Left ventricle myocardium superior (tissue), 1 donor: ENCODE measurements at places on chromosomes 5 and 9.
A peak's percentile ranks its signal among the peaks of the same experiment; 100 is the strongest.

- no peak for DNase-seq
Measured at GRCh38 chr9:33349743-33350142, 52.6 kb downstream of the AQP7 start.

GRCh38 chr9:109040571-109040970 is 27.3 kb upstream of the CTNNAL1 start:
- no peak for DNase-seq

DNA sequence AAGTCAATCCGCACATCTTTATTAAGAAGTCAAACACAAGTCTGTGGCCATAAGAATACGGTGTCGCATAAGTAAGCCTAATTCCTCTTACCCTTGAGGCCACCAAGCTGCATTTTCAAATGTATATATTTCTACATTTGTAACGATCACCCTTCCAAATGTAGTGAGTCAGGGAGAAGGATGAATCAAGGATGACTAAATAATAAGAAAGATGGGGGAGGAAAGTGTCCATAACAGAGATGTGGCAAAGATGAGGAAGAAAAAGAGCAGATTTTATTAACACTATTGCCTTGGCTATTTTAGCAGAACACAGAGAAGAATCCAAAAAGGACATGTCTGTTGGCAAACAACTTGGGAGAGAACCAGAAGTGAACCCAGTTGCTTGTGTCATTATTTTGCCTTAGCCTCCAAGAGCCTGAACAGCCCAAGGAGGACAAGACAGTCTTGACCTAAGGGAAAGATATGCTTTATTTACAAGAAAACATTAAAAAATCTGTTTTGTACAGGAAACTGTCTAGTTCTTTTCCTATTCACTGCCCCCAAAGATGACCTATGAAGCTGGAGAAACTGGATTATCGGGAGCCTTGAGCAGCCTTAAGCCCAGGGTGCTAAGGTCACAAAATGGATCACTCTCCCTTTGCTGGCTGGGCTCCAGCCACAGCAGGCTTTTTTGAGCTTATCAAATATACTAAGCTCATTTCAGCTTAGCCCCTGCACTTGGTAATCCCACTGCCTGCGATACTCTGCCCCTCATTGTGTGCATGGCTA is 101.5 kb downstream of the PLCXD3 start:
- DNase-seq, result no peak

GRCh38 chr9:93128011-93128714 is 5.9 kb downstream of the NINJ1 start:
- DNase-seq, result no peak

GRCh38 chr9:32398207-32398606 is 13.8 kb downstream of the ACO1 start:
- no peak for DNase-seq

DNA sequence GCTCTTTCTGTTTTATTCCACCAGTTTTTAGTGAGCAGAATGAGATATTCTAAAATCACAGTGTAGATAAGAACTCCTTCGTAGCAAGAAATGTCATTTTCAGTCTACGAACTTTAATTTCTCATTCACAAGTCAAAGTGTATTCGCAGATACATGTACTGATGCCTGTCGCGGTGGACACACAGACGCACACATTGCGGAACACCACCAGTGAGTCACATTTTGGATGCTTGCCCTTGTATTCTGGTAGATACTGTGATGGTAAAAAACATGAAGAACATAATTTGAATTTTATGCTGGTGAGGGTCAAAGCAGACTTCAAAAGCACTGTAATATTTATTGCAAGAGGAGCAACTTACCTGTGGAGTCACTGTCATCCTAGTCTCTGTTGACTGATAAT is 4.7 kb upstream of the C9orf57 start:
- no peak for DNase-seq

- no peak for DNase-seq
Measured at GRCh38 chr9:87515006-87515405, 17.3 kb downstream of the DAPK1 start.

- no peak for DNase-seq
Measured at GRCh38 chr5:9861666-9862256, 231.6 kb upstream of the TAS2R1 start.

GRCh38 chr9:5499889-5500398 is 10.4 kb upstream of the PDCD1LG2 start:
- no peak for DNase-seq

DNA sequence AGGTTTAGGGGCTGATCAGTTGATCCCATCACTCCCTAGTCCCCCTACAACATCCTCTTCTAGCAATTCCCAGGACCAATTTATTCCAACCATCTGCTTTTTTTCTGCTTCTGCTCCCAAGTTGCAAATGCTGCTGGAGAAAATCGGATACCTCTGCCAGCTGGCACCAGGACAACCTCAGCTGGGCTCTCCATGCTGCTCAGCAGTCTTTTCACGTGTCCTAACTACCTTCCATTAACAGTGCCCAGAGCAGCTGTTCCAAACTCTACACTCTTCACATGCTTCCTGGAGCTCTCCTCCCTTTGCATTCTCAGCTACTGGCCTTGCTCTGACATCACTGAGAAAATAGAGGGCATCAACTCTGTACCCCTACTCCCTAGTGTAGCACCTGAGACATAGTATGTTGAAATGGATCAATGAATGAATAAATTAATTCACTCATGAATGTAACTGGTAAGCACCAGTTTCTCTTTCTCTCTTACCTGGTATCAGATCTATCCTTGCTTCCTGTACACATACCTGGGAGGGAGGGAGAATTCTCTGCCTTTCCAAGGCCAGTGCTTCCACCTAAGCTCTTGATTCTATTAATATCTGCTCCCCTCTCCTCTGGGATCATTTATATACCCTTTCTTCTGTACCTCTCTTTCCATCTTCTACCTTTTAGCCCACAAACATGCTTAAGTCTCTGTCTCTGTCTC is 191.0 kb downstream of the RAB3C start:
- peak; percentile 60 for DNase-seq

GRCh38 chr9:109473329-109473728 is 24.8 kb downstream of the PTPN3 start:
- peak; percentile 39 for DNase-seq

GRCh38 chr5:133381041-133381440 is 231.3 kb downstream of the FSTL4 start:
- no peak for DNase-seq

DNA sequence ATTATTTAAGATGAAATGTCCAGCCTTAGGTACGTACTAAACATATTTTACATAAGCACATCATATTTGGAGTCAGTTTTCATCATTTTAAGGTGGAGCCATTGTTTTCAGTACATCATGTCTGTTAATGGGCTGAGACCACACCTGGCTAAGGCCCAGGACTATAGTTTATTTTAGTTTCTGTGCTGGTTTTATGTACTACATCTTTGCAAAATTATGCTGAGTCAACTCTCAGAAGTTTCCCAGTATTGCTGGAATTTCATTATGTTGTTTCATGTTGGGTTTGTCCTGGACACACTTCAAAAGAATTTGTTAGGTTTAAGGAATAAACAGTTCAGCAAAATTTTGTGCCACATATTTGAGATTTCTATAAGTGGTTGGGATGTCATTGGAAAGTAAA is 171.2 kb downstream of the CCDC171 start:
- DNase-seq, result no peak

GRCh38 chr5:10675177-10675700 is 85.8 kb downstream of the DAP start:
- no peak for DNase-seq

DNA sequence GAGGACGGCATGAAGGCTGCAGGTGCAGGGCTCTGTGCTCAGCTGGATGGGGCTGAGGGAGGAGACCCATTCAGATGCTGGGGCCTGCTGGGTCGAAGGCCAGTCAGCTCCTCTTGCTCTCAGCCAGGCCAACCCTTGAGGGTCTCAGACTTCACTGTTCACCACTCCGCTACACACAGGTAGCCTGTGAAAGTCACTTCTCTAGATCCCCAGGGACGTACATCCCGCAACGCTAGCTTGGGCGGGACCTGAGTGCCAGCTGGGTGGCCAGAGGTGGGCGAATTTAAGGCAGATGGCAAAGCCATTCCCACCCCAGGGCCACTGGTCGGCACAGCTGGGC is 42.2 kb upstream of the FCN1 start:
- no peak for DNase-seq

DNA sequence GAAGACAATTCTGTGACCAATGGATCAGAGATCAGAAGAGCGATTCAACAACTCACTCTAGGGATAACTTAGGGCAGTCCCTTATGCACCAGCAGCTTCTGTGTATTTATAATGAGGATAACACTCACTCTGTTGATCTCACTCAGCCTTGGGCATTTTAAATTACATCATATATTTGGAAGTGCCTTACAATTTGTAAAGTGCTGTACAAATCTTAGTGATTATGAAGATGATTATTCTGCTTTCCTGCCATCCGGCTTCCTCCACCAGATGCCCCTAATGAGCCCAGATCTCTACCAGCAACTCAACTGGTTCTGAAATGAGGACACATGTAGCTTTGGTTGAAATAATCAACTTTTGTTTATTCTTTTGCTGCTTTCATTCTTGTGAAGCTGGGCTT is 105.3 kb downstream of the PCSK1 start:
- DNase-seq, result no peak

- DNase-seq, result no peak
Measured at GRCh38 chr5:156893517-156893916, 43.4 kb downstream of the PPP1R2B start.

- DNase-seq, result no peak
Measured at GRCh38 chr9:133897675-133898074, 94.4 kb downstream of the VAV2 start.

- DNase-seq, result peak; percentile 50
Measured at GRCh38 chr5:136016945-136017530, 11.8 kb upstream of the TGFBI start.

GRCh38 chr9:115192280-115192679 is 74.3 kb upstream of the TNC start:
- no peak for DNase-seq

DNA sequence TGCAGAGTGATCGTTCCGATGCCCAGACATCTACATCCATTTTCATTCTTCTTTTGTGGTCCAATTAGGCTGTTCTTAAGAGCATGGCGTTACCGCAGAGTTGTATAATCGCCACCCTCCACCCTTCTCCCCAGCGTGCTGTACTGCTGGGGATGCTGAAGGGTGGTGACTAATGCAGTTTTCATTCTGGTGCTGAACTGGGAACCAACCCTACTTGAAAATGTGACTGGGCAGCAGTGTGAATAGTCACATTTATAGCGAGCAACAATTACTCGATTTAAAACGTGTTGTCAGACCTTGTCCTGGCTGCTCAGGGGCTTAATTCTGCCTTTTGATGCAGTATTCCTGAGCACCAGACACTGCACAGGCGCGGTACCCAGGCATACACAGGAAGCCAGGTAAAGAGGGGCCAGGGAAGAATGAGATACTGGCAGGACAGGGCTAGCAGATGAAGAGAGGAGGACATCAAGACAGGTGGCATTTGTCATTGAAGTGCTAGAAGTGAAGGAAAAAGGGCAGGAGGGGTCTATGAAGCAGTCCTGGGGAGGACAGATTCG is 719 bp upstream of the ISCA1 start:
- no peak for DNase-seq

DNA sequence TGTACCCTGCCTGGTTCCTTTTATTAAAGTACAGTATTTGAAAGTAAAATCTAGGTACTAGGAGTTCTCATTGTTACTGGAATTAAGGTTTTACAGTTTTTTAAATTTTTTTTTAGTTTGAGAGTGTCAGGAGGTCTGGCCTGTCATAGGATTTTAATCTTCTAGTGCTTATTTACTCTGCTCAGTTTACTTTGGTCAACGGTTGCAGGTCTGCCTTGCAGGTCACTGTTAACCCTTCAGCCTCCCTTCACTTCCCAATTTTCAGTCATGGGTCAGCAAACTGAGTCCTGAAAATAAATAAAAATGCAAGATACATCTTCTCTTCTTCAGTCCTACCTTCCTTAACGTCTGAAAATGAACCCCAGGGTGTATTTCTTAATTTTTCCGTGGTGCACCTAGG is 18.8 kb upstream of the PTBP3 start:
- no peak for DNase-seq

GRCh38 chr5:66856041-66856805 is 260.0 kb downstream of the MAST4 start:
- DNase-seq, result no peak

- no peak for DNase-seq
Measured at GRCh38 chr5:122559676-122560075, 215.2 kb upstream of the SNX2 start.

GRCh38 chr9:92686954-92687353 is 17.0 kb upstream of the IPPK start:
- DNase-seq, result no peak

- DNase-seq, result no peak
Measured at GRCh38 chr5:98771382-98772109, 1.9 kb upstream of the RGMB start.

- no peak for DNase-seq
Measured at GRCh38 chr5:33526755-33527154, 86.0 kb downstream of the TARS1 start.

GRCh38 chr9:75376680-75377254 is 288.5 kb downstream of the OSTF1 start:
- no peak for DNase-seq

- DNase-seq, result peak; percentile 91
Measured at GRCh38 chr5:180802325-180803180, at the start of gene MGAT1. Gene MGAT1, minus strand, starts transcription at chr5:180802806. Its CDS starts 9,835 bp downstream, at chr5:180792971.

DNA sequence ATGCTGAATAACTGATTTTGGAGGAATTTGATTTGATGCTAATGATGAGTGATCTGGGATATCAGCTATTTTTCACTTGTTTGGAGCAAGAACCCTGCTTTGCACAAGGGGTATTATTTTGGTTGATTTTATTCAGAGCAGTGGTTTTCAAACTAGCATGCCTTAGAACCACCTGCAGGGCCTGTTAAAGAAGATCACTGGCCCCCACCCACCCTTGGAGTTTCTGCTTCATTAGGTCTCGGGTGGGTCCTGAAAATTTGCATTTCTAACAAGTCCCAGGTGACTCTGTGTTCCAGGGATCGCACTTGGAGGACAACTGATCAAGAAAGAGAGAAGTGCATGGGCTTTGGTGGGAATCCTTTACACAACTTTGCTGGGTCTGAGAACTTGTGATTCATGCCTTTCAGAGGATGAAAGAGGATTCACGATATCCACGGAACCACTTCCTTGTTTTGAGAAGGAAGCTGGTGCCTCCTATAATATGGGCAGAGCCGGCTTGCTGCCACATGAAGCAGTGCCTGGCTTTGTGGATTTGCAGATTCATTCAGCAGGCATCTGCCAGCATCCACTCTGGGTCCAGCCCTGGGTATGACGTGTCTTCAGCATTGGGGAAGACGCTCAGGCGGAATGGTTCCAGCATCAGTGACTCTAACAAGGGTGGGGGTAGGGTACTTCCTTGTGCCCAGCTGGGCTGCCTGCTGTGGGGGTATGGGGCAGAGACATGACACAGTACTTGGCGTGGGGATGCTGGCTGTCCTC is 106.6 kb upstream of the PITX1 start:
- no peak for DNase-seq

DNA sequence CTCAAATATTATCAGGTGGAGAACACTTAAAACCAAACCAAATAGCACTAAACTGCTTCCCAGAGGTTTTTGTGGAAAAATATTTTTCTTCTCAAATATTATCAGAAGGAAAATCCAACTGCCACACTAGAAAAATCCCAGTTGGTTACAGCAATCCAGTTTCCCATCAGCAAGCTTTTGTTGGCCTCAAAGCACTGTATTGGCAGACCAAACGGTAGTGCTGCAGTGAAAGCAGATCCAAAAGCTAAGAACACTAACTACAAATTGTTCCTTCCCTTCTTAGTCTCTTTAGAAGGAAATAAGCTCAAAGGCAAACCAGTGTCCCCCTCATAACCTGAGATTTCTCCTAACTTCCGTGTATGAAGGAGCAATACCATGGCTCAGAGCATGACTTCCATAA is 105.3 kb downstream of the TRIM36 start:
- no peak for DNase-seq

GRCh38 chr5:96316487-96316886 is 116.6 kb downstream of the PCSK1 start:
- DNase-seq, result no peak

GRCh38 chr9:106890608-106891007 is 27.6 kb downstream of the ZNF462 start:
- no peak for DNase-seq
